ENCODE measurements at places on chromosomes 3 and 15.

- no peak for DNase-seq
Observed at GRCh38 chr3:59538753-59539432, 489.1 kb upstream of the CFAP20DC start.

- no peak for DNase-seq
Observed at GRCh38 chr15:80974914-80975313, 14.7 kb downstream of the MESD start.

GRCh38 chr3:49057268-49057667, 28.1 kb upstream of the IMPDH2 start:
- DNase-seq, result no peak

GRCh38 chr3:56862352-56863062, 60.8 kb upstream of the ARHGEF3 start:
- peak; percentile 32 for DNase-seq

DNA sequence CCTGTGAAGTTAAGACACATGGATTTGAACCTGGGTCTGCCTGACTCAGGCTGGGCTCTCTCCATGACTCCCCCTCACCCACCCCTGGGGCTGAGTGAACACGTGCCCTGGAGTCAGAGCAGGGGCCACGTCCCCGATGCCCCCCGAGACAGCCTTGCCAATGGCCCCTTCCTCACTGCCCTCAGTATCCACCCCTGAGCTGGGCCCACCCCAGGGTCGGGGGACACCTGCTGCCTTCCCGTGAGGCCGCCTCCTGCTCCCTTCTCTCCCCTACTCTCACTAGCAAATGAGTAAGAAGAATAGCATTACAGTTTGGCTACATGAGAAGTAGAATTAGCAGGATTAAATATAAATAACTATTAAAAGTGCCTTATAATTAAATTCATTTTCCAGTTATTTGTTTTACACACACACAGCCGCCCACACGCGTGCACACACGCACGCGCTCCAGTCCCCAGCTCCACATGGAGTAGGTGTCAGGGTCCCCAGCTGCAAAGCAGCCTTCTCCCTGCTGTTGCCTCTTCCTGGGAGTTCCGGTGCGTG, 117.4 kb upstream of the LINGO1 start:
- no peak for DNase-seq

DNA sequence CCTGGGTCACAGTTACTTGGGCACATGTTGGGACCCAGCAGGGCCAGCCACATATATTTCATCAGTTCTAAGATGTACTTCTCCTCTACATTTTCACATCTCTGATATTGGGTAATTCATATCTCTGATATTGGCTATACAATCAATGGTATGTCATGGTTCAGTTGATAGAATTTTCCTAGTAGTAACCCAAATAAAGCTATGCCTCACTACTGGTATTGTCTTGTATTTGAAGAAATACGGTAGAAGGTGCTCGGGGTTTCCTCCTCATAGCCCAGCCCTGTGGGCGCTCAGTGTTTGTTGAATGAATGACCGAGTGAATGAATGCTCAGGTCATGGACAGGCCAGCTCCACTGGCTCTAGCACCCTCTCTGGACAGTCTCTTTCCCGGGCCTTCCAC, 94.1 kb downstream of the RAB11A start:
- no peak for DNase-seq

DNA sequence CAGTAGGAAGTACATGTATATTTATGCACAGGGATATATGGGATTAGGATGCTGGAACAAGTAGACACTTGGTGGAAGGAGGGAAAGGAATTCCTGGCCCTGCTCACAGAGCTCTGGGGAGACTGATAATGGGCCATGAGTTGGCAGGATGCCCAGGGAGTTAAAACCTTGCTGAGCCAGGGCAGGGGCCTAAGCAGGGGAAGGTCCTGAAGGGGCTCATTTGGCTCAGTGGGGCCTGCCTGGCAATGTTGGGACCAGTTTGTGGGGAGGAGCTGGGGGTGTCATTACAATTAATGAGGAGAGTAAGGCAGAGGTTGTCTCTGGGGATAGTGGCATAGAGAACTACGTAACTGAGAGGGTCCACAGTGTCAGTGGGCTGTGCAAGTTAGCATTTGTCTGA, 124.2 kb upstream of the ADPGK start:
- no peak for DNase-seq
